Dermis blood vessel endothelial cell (primary cell): ENCODE measurements at places on chromosomes 4 and X. TPM values are rescaled to one million over a fixed set of nuclear protein-coding genes. Genes with fewer than 3 reads are reported as not detected.

Gene GRID2
- not detected in 2 replicates for total RNA-seq

Gene GDI1
- 50.7 and 75.9 TPM in 2 replicates for total RNA-seq

Gene MAGEA2
- total RNA-seq = not detected in 2 replicates

Gene CCNB3
- total RNA-seq = 0.88 TPM in 1 of 2 replicates, not detected in the other

Gene ATOH1
- not detected in 2 replicates for total RNA-seq

Gene DRD5
- not detected in 2 replicates for total RNA-seq

Gene MAGEA9B
- total RNA-seq = not detected in 2 replicates

Gene RASGEF1B
- 0.33 and 0.34 TPM in 2 replicates for total RNA-seq

Gene DCX
- total RNA-seq = not detected in 2 replicates

Gene BANK1
- total RNA-seq = 0.09 TPM in 1 of 2 replicates, not detected in the other

Gene MMGT1
- total RNA-seq = 5.8 and 13.0 TPM in 2 replicates

Gene CENPVL3
- not detected in 2 replicates for total RNA-seq

Gene VCX
- not detected in 2 replicates for total RNA-seq

Gene MAGED4
- 28.2 and 28.9 TPM in 2 replicates for total RNA-seq

Gene PF4V1
- 0.34 TPM in 1 of 2 replicates, not detected in the other for total RNA-seq

Gene ADAMTS3
- total RNA-seq = 0.51 and 0.68 TPM in 2 replicates

Gene TMEM33
- total RNA-seq = 58.2 and 72.3 TPM in 2 replicates

Gene SLC4A4
- total RNA-seq = 0.05 and 0.17 TPM in 2 replicates
